ENCODE measurements at places on chromosomes 1 and 21. TPM values are rescaled to one million over a fixed set of nuclear protein-coding genes. Genes with fewer than 3 reads are reported as not detected.

The OR2AJ1 gene
- not detected for polyA plus RNA-seq

The TBX19 gene
- polyA plus RNA-seq: 3.7 TPM

The IL20 gene
- not detected for polyA plus RNA-seq

The SLC9C2 gene
- 0.07 TPM for polyA plus RNA-seq

The SLFNL1 gene
- polyA plus RNA-seq: 0.23 TPM

The TIE1 gene
- 25.5 TPM for polyA plus RNA-seq

The ABCG1 gene
- 5.8 TPM for polyA plus RNA-seq

The SLC22A15 gene
- polyA plus RNA-seq: 0.51 TPM

The BARHL2 gene
- not detected for polyA plus RNA-seq

The ALX3 gene
- 0.36 TPM for polyA plus RNA-seq

The B3GALT2 gene
- polyA plus RNA-seq: 2.9 TPM

The KMO gene
- 0.29 TPM for polyA plus RNA-seq

The REG4 gene
- not detected for polyA plus RNA-seq

The GJB3 gene
- polyA plus RNA-seq: not detected

The SIPA1L2 gene
- 17.7 TPM for polyA plus RNA-seq

The KRTAP11-1 gene
- polyA plus RNA-seq: not detected

The CELA2A gene
- polyA plus RNA-seq: 7.5 TPM

The RPTN gene
- not detected for polyA plus RNA-seq

The SOX13 gene
- polyA plus RNA-seq: 16.4 TPM

The USH2A gene
- 0.01 TPM for polyA plus RNA-seq

The PTPN7 gene
- polyA plus RNA-seq: 15.4 TPM

The UBL4B gene
- 0.31 TPM for polyA plus RNA-seq

The PPIAL4G gene
- not detected for polyA plus RNA-seq

The CD164L2 gene
- polyA plus RNA-seq: 0.06 TPM

The BLACAT1 gene
- polyA plus RNA-seq: 0.30 TPM

The ANGPTL1 gene
- 65.7 TPM for polyA plus RNA-seq

The FCGR1A gene
- polyA plus RNA-seq: 2.9 TPM

The AIRE gene
- polyA plus RNA-seq: not detected

The ILDR2 gene
- polyA plus RNA-seq: 0.21 TPM

The RGS13 gene
- 0.78 TPM for polyA plus RNA-seq

The PDE9A gene
- polyA plus RNA-seq: 8.0 TPM

The ADAMTS4 gene
- 0.90 TPM for polyA plus RNA-seq

The CFHR2 gene
- not detected for polyA plus RNA-seq

The S100A3 gene
- polyA plus RNA-seq: not detected

The CFHR1 gene
- polyA plus RNA-seq: 1.3 TPM

The TRIM67 gene
- polyA plus RNA-seq: not detected

The CPLANE2 gene
- polyA plus RNA-seq: 6.6 TPM

The GBP7 gene
- not detected for polyA plus RNA-seq

The PFKL gene
- polyA plus RNA-seq: 12.6 TPM

The AMPD1 gene
- polyA plus RNA-seq: 1.8 TPM

The CNKSR1 gene
- 1.7 TPM for polyA plus RNA-seq

The SNAP47 gene
- 74.9 TPM for polyA plus RNA-seq

The G0S2 gene
- polyA plus RNA-seq: 75.4 TPM

The EDARADD gene
- 0.29 TPM for polyA plus RNA-seq

The ANGPTL3 gene
- polyA plus RNA-seq: not detected

The FAM110D gene
- polyA plus RNA-seq: 1.6 TPM

The SPATA6 gene
- 9.3 TPM for polyA plus RNA-seq

The PALMD gene
- 38.5 TPM for polyA plus RNA-seq

The FMO1 gene
- polyA plus RNA-seq: 32.2 TPM

The FAM72D gene
- polyA plus RNA-seq: 0.23 TPM

The PLA2G2A gene
- 126 TPM for polyA plus RNA-seq

The NLRP3 gene
- polyA plus RNA-seq: 2.2 TPM

Data from ovary (tissue), 10 donors.